Activated T-cell treated with anti-CD3 and anti-CD28 coated beads for 24 hours (primary cell): ENCODE measurements at places on chromosomes 12 and 14.

GRCh38 chr14:77206877-77207389, 25.3 kb downstream of the TMEM63C start:
- DNase-seq, result no peak

DNA sequence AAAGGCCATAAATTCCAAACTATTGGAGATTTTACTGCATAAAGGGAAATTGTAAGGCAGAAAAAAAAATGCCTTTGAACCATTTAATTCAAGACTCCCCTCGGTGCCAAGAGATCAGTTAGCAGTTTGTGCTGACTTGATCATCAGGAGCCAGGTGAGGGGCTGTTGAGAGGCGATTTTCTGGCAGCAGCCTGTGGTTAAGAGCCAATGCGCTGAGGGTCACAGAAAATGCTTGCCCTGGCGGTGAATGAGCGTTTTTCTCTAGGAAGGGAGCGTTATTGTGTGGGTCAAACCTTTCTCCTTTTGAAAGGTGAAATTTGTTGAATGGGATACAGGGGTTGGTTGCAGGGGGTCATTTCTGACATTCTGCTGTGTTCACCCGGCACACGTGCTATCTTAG, 4.7 kb downstream of the SRRM4 start:
- DNase-seq, result no peak

GRCh38 chr14:23105348-23105824, 597 bp upstream of the CIROP start:
- DNase-seq, result no peak

DNA sequence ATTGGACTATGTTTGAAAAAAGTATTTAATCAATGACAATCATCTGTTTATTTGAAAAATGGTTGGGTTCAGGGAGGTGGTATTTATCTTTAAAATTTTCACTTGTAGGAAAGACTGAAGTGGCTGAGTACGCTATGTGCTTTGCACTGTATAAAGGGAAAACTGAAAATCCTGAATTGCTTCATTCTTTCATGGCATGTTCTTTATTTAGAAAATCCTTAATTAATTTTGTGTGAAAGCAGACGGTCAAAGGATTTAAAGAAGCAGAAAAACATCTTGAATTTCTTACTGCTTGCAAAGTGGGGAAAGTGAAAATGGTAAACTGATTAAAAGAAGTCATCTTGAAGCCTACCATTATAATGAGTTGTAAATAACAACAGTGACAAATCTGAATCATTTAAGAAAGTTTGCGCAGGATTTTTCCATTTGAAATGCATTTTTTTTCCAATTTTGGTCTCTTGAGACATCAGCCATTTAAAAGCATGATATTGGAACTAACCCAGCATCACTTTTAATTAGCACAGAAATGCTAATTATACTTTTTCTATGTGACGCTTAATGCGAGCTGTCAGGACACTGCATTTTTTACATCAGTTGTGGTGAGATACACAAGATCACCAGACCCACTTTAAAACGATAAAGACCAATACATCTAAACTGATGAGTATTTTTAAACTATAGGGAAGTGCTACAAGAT, 169.0 kb downstream of the NEDD1 start:
- no peak for DNase-seq

- DNase-seq, result no peak
These were observed 28.6 kb upstream of the DICER1 start for GRCh38 chr14:95185767-95186392.

GRCh38 chr12:45568808-45569207, 160.7 kb upstream of the ARID2 start:
- no peak for DNase-seq

GRCh38 chr12:12645485-12645884, 33.8 kb downstream of the CREBL2 start:
- DNase-seq, result peak; percentile 14

DNA sequence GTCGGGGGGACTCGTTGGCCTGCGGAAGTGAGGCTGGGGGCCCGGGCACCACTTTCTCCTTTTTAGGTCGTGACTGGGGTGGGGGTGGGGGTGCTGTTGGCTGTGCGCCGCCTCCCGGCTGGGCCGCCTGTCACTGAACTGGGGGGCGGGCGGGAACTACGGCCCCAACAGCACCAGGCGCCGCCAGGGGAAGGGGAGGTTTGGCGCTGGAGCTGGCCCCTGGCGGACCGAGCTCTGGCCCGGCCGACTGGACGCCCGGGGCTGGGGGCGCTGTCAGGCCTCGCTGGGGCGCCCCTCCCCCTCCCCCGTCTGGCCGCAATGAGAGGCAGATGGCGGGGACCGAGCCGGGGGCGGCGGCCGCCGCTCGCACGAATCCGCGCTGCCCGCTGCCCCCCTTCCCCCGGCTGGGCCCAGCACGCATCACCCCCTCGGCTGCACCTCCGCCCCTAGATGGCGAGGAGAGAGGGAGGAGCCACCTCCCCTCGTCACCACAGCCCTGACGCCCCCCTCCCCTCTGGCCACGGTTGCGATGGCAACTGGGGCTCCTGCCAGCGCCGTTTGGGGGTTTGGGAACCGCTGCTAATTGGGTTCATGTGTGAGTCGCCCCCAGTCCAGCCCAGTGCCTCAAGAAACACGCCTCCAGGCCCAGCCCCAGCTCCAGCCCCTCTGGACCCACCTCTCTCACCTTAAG, 723 bp downstream of the NFATC4 start:
- DNase-seq, result no peak

- no peak for DNase-seq
These were observed 114.0 kb downstream of the RPAP3 start for GRCh38 chr12:47591795-47592194.

DNA sequence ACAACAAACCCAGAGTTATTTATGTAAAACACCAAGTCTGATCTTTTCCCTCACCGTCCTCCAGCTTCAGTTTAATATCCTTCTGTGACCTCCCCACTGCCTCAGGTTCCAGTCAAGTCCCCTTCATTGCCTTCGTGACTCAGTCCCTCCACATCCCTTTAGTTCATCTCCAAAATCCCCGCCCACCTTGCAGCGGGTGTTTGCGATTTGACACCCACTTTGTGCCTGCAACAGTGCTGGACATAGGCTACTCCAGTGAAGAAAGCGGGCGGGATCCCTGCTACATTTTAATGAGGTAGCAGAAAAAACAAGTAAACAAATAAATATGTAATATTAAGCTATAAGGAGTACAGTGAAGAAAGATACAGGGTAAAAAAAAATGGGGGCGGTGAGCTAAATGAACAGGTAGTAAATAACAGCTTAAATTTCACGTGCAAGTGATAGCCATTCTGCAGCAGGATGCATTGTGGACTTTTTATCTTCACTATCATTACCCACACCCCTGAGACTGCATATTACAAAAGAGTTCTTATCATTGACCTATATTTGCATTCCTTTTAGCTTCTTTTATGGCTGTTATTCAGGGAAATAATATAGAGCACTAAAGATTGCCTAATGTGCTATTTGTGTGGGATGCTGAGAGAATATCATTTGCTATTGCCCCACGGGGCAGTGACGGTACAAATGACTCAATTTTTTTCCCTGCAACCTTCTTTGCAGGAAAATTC, 222.8 kb upstream of the NUDT4 start:
- DNase-seq, result no peak

DNA sequence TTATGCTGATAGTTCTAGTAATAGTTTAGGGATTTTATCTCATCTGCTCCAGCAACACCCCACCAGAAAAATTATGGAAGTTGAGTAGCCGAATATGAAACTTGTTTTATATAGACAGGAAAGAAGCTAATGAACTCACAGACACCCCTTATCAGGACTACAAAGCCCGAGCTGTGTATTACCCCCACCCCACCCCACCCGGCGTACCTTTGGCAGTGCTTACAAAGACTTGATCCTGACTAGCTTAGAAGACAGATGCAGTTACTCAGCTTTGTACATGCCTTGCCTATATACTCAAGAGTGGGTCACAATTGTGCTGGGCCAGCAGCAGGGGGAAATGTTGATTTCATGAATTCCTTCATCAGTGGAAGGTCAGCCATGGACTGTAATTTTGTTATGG, 22.4 kb downstream of the PROX2 start:
- DNase-seq, result no peak

GRCh38 chr12:2324387-2324786, 271.6 kb downstream of the CACNA1C start:
- no peak for DNase-seq

- DNase-seq, result no peak
These were observed 5.1 kb downstream of the RNF10 start for GRCh38 chr12:120539303-120539702.
